NCI-H2107 (cell line): ENCODE measurements at places on chromosomes 12 and 14.

- no peak for DNase-seq
Observed at GRCh38 chr14:105059035-105059924, 6.0 kb downstream of the GPR132 start.

GRCh38 chr14:91402348-91402747 lies 15.3 kb downstream of the CCDC88C start:
- DNase-seq = no peak

GRCh38 chr14:37153005-37153404 lies 19.4 kb downstream of the SLC25A21 start:
- no peak for DNase-seq

DNA sequence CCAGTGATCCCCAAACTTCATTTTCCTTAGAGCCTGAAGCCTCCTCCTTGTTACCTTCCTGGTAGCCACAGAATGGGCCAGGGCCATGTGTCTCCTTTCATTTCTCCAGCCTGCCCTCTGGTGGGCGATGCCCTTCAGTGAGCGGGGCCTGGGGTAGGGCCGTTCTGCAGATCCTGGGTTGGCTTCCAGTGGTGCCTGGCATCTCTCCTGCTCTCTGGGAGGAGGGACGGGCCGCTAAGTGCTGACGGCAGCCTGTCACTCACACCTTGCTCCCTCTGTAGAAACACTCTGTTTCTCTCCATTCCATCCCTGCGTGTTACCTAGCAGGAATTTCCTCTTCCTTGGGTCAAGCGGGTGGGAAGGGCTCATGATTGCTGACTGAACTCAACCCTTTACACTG lies 232.1 kb downstream of the CACNA1C start:
- DNase-seq = peak; percentile 62

DNA sequence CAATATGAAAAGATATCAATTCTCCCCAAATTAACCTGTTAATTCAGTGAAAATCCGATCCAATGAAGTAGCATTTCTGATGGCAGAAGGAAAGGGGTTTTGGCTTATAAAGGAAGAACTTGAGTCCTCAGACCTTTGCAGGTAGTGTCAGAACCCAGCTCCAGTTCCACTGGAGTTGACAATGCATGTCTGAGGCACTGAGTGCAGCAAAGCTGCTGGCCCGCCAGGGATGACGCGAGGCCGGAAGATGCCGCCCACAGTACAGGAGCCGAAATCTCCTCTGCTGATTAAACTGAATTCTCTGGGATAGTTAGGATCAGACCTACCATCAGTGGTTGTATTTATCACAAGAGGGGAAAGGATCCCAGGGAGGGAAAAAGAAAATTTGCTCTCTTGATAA lies 220.7 kb downstream of the MSRB3 start:
- no peak for DNase-seq

- DNase-seq = no peak
Observed at GRCh38 chr12:4137015-4137414, 136.5 kb upstream of the CCND2 start.

- DNase-seq = no peak
Observed at GRCh38 chr12:105933671-105934665, 204.8 kb downstream of the NUAK1 start.

DNA sequence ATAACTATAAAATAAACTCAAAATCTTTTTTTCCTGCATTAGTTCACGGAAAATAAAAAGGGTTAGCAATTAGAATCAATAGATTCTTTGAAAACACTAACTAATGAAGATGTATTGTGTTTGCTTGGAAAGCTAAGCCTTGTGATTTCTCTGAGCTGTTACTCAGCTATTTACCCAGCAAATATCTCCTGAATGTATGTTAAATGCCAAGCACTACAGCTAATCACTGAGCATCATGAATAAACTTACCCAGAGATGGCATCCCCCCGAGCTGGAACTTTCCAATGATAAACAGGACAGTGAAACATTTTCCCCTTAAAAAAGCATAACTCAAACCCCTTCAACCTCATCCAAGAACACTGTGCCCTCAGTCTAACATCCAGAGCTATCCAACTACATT lies 71.2 kb downstream of the SLC2A13 start:
- no peak for DNase-seq

- DNase-seq = no peak
Observed at GRCh38 chr12:127393896-127394295, 873.1 kb upstream of the TMEM132C start.

DNA sequence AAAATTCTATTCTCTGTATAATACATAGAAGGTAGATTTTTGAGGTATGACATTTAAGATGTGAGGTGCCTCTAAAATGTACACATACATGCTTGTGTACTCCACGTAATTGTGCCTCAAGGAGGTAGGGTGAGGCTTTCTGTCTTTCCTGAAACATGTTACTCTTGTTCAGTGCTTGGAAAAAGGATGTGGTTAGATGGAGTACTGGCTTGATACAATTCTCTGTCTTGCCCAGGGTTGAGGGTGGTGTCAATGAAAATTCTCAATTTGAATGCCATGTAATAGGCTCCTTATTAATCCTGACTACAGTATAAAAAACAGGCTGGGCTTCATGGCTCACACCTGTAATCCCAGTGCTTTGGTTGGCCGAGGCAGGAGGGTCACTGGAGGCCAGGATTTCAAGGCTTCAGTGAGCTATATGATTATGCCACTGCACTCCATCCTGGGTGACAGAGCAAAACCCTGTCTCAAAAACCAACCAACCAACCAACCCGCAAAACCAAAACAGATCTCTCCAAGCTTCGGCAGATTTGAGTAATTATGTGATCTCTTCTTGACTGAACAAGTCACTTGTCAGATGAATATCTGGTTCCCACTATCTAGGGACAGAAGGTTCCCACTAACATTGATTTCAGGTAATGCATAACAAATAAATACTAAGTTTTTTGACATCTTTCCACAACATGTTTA lies 41.6 kb downstream of the RCOR1 start:
- peak; percentile 26 for DNase-seq

DNA sequence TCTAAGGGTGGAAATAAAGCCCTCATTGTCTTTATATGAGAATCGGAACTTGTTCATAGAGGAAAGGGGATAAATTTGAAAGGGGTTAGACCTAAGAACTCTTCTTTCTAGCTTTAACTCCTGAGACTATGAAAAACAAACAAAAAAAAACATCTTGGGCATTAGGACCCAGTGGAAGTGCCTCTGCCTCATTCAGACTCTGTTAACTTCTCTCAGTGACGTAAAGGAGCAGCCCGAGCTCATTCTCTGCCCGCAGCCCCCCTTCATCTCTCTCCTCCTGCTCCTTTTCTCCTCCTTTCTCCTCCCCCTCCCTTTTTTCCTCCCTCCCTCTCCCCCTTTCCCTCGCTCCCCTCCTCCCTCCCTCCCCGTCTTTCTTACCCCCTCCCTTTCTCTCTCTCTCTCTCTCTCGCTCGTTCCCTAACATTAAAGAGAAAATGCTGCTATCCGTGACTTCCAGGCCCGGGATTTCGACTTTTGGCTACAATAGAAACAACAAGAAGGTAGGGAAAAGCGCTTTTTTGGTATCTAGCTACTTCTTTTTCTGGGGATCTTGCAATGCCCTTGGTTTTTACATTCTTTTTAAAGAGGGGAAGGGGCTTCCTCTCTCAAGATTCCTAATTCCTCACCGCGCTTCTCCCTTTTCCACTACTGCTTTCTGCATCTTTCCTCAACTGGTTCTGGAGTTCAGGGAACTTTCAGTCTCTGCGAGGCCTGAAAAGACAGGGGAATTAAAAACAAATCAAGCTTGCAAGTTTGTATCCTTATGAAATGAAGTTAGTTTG lies at the start of gene RBMS2:
RBMS2 (plus strand) TSS at position 231 of the 782 bp plus-strand sequence; CDS start at position 435, 204 bp downstream.
- peak; percentile 44 for DNase-seq

- DNase-seq = peak; percentile 35
Observed at GRCh38 chr14:69133206-69134125, 19.5 kb downstream of the DCAF5 start.

DNA sequence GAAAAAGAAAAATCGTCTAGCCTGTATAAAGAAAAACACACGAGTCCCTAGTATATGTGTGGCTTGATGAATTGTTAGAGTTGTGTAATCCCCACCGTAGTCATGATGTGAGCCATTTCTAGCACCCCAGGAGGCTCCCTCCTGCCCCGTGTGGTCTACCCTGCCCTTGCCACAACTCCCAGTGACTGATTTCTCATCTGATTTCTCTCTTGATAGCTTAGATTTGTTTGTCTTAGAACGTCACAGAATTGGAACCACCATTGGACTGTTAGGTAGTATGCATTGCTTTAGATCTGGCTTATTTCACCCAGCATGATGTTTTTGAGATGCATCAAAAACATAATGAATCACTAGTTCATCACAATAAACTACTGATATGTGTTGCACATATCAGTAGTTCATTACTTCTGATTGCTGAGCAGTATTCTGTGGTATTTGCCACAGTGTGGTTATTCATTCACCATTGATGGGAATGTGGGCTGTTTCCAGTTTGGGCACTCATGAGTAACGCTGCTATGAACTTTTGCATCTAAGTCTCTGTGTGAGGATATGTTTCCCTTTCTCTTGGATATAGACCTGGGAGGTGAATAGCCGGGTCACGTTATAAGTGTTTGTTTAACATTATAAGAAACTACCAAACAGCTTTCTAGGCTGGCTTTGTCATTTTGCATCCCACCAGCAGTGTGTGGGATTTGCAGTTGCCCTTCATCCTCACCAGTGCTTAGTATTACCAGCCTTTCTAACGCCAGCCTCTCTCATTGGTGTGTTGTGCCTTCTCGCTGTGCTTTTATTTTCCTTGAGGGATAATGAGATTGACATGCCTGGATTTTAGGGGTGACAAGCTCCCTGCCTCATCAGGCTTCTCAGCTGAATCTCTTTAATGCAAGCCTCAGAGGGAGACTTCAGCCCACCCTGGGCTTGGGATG lies 31.9 kb upstream of the NCOR2 start:
- no peak for DNase-seq
